ENCODE measurements at places on chromosomes 1 and 21. TPM values are rescaled to one million over a fixed set of nuclear protein-coding genes. Genes with fewer than 3 reads are reported as not detected.

The AGO4 gene
- 122 TPM for total RNA-seq

The OR10J1 gene
- total RNA-seq: not detected

The CHAF1B gene
- total RNA-seq: 1.9 TPM

The DNASE2B gene
- total RNA-seq: not detected

The C8A gene
- total RNA-seq: not detected

All from parietal lobe (tissue), 2 donors.